ENCODE measurements at places on chromosomes 12 and 14.

GRCh38 chr14:81412779-81413178 is 12.7 kb upstream of the STON2 start:
- DNase-seq: no peak

- DNase-seq: peak; percentile 38
Measured at GRCh38 chr12:9364224-9365176, 156.3 kb upstream of the PZP start.

- DNase-seq: no peak
Measured at GRCh38 chr12:95626854-95627253, 75.6 kb upstream of the USP44 start.

DNA sequence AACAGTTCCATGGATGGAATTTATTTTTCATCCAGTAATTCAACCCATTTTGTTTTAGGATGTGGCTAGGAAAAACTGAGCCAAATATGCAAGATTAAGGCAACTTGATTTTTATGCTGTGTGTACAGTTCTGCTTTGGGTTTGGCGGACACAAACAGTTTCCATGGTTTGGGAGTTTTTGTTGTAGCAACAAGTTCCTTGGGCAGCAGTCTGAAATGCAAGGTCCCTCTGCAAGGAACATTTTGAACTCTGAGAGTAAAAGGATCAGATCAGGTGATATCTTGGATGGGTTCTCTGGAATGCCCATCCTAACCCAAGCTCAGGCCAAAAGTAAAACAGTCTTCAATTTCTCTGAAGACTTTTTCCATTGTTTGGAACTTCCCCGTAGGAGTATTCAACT is 161.2 kb downstream of the TMX1 start:
- no peak for DNase-seq

GRCh38 chr12:4356041-4356327 is 23.5 kb downstream of the FGF23 start:
- no peak for DNase-seq

GRCh38 chr12:28025821-28026505 is 53.4 kb upstream of the PTHLH start:
- no peak for DNase-seq

DNA sequence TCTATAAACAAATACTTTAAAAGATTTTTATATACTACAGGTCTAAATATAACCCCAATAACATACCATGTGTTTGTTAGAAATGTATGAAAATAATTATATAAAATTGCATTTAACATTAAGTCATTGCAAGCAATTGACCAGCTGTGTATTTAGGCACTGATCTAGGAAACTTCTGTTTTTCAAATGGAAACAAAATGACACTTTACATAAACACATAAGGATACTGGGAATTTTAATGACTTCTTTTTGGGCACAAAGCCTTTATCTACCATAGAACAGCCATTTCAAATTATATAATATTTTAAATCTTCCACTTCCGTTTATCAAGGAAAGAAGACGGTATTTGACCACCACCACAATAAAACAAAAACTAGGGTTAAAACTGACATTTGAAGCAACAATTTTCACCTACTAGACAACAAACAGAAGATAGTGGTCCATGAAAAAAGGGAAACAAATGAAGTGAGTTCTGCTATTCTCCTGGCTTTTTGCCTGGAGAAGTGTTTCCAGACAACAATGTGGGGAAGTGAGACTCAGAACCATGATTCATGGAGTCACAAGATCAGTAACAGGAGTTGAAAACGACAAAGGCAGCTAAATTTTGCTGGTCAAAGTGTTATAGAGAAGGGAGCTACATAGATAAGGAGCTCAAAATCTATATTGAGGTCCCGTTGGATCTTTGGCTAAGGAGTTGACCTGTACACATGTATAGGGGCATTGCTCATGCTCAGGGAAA is 475.1 kb downstream of the TRHDE start:
- DNase-seq: no peak

DNA sequence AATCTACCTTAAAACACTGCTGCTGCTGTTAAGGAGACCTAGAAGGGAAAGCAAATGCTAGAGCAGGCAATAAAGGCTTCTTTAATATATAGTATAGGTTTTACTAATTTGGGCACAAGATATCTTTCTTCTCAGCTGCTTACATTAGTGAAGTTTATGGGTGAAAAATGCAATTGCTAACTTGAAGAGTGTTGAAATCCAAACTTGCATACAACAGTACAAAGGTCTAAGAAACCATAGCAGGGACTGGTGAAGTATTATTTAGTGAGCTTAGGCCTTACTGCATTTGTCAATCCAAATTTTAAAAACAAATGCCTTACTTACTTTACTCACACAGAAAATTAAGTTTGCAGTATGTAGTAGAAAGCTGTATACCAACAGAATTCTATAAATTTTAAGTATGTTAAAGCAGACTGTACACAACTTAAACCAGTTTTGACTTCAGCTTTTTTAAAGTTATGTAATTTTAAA is 1.4 kb upstream of the AP4S1 start:
- no peak for DNase-seq

DNA sequence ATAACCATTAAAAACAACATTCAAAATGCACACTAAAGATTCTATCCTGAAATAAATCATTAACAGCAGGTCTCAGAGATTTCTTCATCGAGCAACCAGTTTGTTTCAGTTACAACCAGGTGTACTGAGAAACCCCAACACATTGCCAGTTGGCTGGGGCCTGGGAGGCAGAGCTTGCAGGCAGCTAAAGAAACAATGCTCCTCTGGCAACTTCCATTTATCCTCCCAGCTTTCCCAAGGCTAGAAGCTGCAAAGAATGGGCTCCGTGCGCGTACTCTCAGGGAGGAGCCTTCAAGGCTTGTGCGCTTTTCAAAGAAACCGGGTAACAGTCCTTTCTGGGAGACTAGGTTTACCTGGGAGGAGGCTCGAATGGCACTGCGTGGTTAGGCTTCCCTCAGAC is 181.6 kb downstream of the MSRB3 start:
- no peak for DNase-seq

DNA sequence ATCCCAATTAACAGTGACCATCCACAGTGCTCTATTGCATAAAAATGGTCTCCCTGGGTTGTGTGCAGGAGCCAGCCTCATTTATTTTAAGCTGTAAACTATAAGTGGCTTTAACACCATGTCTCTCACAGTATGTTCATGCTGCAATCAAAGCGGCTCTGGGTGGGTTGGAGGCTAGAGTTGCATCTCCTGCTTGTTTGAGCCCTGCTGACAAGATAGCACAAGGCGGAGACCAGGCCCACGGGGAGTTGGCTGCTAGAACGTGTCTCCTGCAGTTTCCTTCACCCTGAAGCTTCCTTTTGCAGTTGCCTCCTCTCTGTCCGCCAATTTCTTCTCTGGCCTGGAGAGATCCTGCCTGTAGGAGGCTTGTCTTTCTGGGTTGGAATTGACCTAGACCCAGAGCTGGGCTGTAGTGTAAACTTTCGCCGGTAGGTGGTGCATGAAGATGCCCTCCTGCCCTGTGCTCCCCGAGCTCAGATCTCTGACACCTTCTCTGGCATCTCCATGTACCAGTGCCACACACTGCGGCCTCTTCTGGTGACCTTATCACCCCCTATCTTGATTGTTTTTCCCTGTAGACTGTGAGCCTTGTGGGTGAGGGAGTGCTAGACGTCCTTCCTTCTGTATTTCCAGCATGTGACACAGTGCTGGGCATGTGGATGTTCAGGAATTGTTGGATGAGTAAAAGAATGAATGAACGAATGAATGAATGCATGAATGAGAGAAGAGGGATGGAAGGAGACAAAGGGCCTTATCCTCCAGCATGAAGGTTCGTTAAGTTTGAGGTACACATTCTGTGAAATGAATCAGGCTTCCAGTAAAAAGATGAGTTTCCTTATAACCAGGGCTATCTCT is 10.4 kb downstream of the OTUB2 start:
- no peak for DNase-seq

DNA sequence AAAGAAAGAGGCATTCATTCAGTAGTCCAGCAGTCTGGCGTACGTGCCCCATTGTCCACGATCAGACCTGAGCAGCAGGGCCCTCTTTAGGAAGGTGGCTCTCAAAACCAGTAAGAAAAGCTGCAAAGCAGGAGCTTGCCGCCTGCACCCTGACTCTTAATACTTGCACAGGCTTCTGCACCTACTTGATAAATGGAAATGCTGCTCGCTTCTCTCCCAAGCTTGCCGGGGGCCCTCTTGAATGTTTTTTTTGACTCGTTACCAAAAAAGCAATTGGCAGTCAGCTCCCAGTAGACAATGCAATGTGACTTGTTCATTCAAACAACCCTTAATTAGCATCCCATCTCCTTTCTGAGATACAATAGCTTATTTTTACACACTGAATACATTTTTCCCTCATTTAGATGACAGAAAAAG is 27.2 kb upstream of the PTPRB start:
- DNase-seq: no peak

GRCh38 chr12:124551268-124552144 is 15.9 kb downstream of the NCOR2 start:
- no peak for DNase-seq

GRCh38 chr14:76272774-76273173 is 103.2 kb upstream of the ESRRB start:
- DNase-seq: no peak

DNA sequence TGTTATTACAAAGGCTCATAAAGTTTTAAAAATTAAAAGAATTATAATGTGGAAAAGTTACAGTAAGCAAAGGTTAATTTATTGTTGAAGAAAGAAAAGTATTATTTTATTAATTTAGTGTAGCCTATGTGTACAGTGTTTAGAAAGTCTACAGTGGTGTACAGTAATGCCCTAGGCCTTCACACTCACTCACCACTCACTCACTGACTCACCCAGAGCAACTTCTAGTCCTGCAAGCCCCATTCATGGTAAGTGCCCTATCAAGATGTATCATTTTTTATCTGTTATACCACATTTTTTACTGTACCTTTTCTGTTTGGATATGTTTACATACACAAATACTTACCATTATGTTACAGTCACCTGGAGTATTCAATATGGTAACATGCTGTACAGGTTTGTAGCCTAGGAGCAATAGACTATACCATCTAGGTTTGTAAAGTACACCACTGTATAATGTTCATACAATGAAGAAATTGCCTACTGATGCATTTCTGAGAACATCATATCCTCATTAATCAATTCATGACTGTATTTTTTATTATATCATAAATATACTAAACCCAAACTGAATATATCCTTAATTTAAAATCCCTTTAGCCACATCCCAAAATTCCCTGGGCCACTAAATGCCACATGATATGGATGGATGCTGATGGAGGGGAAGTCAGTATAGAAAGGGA is 43.6 kb upstream of the NID2 start:
- DNase-seq: peak; percentile 24

DNA sequence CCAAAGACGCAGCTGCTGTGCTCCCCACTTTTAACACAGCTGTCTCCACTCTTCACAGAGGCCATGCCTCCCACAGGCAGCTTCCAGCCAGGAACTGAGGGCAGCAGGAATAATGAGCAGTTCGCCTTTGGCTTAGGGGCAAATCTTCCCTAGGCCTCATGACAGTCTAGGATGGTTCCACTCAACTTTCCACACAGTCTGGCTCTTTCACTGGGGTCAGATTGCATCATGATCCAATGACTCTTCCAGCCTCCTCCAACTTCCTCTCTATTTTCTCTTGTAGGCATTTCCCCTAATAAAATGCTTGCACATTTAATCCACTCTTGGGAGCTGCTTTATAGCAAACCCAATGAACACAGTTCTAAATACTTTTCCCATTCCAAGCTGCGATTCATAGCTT is 271.6 kb upstream of the ATP2B1 start:
- DNase-seq: no peak

GRCh38 chr12:105841840-105842239 is 296.9 kb downstream of the NUAK1 start:
- no peak for DNase-seq

GRCh38 chr12:131862084-131862441 is 32.4 kb upstream of the ULK1 start:
- DNase-seq: no peak

GRCh38 chr12:30219047-30219446 is 435.3 kb upstream of the TMTC1 start:
- no peak for DNase-seq

DNA sequence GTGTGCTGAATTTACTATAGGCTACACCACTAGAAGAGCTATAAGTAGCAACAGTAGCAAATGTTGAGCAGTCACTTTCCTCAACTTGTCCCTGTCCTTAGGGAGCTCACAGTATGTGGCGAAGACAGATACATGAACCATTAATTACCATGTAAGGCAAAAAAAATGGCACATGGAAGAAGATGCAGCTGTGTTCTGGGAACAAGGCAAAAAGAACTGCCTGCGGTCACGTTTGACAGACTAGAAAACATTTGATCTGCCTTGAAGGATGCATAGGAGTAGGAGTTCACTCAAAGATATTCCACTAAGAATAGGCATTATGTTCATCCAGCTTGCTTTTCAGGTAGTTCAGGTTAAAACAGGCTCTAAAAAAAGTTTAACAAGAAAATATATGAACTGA is 46.5 kb upstream of the IFNG-AS1 start:
- no peak for DNase-seq

DNA sequence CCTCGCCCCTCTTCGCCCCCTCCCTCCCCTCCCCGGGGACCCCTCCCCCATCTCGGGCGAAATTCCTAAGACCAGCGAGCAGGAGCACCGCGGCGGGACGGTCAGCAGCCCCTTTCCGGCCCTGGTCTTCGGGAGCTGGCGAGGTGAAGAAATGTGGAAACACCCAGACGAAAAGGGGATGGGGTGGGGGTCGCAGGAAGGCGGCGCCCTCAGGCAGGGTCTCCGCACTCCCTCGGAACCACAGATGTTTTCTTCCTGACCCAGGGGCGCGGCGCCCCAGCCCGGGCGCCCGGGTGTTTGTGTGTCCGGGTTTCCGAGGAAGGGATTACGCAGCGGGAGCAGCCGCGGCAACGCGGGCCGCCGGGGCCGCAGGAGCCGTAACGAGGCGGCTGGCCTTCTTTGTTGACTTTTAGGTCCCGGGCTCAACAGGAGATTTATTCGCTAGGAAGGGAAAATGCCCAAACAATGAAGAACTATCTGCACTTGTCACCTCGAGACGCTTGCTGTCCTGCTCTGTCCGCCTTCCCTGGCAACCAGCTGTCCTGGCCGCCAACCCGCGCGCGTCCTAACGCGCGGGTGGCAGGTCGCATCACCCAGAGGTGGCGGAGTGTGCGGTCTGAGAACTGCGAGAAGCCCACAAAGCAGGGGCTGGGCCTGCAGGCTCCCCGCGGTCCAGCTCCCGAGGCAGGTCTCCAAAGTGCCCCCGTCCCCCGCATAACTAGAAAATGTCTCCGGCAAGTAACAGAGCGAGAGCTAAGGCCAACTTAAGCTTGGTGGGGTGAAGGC is 7.0 kb downstream of the FOXA1 start:
- no peak for DNase-seq

DNA sequence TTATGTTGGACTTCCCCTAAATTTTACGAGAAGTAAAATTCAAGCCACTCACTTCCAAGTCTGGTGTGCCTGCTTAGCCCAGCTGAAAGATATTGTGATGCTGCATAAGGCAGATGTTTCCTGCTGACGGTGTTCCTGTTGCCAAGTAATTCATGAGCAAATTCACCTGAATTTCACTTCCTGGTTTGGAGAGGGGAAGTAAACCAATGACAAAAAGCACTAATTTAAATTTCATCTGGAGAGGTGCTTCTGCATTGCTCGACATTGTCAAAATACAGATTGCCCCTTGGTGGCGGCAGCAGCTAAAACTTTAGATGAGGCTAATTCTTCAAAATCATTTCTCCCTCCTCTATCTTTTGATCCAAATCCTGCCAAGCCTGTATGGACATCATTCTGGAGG is 281.1 kb downstream of the AACS start:
- no peak for DNase-seq
